ENCODE measurements at places on chromosomes 3 and 15.

DNA sequence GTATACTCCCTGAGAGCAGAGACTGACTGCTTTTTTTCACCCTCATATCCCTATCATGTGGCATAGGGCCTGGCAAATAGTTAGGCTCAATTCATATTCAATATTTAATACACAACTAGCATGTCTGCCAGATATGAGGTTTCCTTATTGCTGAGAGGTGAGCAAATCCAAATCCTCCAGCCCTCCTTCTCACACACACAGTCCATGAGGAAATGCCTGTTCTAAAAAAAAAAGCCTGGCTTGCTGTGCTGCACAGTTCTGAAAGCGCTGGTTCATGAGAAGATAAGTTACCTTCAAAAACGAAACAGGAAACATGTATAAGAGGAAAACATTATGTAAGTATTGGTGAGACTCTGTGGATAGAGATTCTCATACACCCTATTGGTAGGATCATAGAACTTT is 15.5 kb upstream of the ACAP2 start:
- DNase-seq: no peak

GRCh38 chr15:92971081-92971480 is 71.0 kb downstream of the CHD2 start:
- no peak for DNase-seq

DNA sequence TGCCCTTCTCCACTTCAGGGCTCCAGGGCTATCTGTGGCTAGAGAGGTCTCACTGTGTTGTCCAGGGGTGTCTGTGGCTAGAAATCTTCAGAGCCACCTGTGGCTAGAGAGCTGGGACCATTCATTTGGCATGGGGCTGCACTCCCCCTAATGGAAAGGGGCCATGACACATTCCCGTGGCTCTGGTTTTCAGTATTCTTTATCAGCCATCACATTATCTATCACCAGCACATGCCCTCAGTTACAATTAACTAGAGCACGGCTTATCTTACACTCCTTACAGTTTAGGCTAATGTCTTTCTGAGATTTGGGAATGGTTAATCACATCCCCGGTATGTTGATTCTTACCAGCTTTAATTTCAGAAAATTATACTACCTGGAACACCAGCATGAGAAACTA is 128.6 kb downstream of the RORA start:
- DNase-seq: no peak

DNA sequence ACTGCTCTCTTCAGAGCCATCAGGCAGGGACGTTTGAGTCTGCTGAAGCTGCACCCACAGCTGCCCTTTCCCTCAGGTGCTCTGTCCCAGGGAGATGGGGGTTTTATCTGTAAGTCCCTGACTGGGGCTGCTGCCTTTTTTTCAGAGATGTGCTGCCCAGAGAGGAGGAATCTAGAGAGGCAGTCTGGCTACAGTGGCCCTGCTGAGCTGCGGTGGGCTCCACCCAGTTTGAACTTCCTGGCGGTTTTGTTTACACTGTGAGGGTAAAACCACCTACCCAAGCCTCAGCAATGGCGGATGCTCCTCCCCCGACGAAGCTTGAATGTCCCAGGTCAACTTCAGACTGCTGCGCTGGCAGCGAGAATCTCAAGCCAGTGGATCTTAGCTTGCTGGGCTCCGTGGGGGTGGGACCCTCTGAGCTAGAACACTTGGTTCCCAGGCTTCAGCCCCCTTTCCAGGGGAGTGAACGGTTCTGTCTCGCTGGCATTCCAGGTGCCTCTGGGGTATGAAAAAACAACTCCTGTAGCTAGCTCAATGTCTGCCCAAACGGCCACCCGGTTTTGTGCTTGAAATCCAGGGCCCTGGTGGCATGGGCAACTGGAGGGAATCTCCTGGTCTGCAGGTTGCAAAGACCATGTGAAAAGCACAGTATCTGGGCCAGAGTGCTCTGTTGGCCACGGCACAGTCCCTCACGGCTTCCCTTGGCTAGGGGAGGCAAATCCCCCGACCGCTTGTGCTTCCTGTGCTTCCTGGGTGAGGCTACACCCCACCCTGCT is 21.1 kb upstream of the ST6GAL1 start:
- DNase-seq: no peak

GRCh38 chr3:185595526-185595925 is 9.4 kb downstream of the SENP2 start:
- no peak for DNase-seq

- DNase-seq: peak; percentile 54
Measured at GRCh38 chr15:75776065-75776423, 63.4 kb upstream of the CSPG4 start.

DNA sequence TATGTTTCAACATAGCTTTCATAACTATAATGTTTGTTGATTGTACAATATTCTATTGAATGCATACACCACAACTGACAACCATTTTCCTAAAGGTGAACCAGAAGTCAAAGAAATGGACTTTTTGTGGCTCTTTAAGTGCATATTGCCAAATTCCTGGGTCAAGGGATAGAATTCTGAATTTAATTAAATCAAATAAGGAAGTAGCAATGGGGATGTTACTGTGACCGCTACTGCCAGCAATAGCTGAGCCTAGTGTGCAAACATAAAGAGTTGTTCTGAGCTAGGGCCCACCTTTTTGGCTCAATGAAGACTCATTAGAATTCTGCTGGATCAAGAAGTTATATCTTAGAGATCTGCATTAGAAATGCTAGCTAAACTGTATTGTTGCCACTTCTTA is 17.3 kb upstream of the KBTBD8 start:
- no peak for DNase-seq

DNA sequence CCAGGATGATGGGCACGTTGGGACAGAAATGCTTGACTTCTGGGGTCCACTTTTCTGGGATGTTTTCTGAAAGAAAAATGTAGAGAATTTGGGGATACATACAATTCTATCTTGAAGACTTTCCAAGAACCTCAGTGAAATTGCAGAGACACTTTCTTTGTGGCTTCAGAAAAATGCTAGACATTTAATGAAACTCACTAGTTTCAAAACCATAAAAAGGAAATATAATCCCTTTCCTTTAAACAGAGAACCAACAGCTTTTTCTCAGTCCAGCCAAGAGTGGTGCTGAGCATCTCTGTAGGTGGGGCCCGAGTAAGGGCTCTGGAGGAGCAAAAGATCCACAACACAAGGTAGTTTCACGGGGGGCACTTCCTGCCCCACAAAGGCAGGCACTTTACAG is 4.4 kb upstream of the GPX1 start:
- no peak for DNase-seq

- peak; percentile 90 for DNase-seq
Measured at GRCh38 chr3:132637590-132637989, 22.0 kb downstream of the ACAD11 start.

DNA sequence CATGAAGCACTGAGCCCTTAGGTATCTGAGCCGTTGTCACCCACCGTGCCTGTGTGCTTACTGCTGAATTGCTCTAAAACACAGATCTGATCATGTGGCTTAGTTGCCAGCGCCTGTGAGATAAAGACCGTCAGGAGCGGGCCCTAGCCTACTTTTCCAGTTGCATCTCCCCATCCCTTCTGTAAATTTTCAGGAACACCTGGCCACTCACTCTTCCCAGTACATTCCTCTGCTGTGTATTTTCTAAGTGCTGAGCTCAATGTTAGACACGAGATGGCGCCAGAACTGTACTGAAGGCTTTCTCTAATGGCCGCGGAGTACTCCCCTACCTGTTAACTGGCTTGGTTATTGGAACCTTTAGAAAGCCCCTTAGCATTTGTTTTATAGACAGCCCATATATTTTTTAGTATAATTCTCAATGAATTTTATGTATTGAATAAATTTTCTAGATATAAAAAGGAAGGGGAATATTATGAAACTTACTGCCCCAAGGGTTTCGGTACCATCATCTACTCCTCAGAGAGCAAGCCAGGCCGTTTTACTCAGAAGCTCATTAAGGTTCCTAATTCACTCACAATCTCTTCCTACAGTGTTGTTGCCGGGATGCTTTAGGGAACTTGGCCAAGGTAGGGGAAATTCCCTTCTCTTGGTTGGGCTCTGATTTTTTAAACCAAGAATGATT is 16.7 kb upstream of the WNT7A start:
- peak; percentile 71 for DNase-seq

GRCh38 chr3:166879661-166880060 is 500.4 kb downstream of the ZBBX start:
- DNase-seq: no peak
